ENCODE measurements at places on chromosomes 6 and 20.

- no peak for DNase-seq
Observed at GRCh38 chr6:141321493-141322347, 811.0 kb upstream of the GJE1 start.

DNA sequence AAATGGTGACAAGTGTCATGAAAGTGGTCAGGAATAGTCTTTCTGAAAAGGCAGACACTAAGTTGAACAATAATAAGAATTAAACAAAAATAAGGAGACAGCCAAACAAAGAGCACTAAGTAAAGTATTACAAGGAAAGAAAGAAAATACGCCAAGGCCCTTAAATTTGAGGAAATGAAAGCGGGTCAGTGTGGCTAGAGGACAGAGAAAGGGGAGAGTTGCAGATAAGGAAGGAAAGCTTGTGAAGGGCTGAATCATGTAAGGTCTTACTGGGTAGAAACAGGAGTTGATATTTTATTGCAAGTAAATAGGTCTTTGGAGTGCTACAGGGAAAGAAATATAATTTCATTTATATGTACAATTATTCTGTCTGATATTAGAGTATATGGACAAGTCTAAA lies 732.1 kb downstream of the EPHA7 start:
- DNase-seq = no peak

- peak; percentile 58 for DNase-seq
Observed at GRCh38 chr6:34791701-34792604, at the start of gene BLTP3A. Gene BLTP3A (plus strand): TSS chr6:34792083. CDS start chr6:34792251, 168 bp downstream.

- no peak for DNase-seq
Observed at GRCh38 chr6:84333842-84334241, 106.4 kb upstream of the CEP162 start.

DNA sequence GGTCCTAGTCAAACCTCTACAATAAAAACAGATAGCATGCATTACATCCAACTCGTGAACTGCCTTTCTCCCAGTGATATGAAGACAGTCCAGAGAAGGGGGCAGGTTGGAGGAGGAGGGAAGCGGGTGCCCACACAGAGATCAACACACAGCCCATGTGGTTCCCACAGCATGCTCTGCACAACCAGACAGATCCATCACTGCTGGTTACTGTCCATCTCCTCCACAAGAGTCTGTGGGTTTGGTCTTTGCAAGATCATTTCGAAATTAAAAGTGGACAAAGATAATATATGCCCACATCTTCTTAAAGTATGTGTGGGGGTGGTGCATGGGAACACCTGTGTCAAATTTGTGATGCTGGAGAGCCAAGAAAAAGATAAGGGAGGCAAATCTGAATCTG lies 215.5 kb downstream of the GMDS start:
- no peak for DNase-seq

GRCh38 chr20:47066484-47067270 lies 172.0 kb downstream of the EYA2 start:
- peak; percentile 59 for DNase-seq

DNA sequence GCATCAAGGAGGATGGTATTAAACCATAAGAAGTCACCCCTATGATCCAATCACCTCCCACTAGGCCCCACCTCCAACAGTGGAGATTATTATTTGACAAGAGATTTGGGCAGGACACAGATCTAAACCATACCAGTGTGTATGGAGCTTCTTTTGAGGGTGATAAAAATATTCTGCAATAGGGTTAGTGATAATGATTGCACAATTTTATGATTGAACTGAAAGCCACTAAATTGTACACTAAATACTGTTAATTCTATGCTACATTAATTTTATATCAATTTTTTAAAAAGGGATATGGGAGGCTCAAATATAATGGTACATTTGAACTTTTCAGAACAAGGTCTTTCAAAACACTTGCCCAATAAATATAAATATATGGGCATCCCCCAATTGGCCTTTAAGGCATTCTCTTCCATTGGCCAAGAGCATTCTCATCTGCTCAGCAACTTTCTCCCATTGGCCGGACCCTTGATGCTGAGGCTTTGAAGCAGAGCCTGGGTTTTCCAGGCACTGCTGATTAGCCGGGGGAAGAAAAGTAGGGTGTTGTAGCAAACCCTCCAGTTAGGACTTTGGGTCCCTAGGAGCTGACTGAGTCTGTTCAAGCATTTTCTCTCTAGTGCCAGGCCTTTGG lies 209.9 kb downstream of the LRFN2 start:
- no peak for DNase-seq

DNA sequence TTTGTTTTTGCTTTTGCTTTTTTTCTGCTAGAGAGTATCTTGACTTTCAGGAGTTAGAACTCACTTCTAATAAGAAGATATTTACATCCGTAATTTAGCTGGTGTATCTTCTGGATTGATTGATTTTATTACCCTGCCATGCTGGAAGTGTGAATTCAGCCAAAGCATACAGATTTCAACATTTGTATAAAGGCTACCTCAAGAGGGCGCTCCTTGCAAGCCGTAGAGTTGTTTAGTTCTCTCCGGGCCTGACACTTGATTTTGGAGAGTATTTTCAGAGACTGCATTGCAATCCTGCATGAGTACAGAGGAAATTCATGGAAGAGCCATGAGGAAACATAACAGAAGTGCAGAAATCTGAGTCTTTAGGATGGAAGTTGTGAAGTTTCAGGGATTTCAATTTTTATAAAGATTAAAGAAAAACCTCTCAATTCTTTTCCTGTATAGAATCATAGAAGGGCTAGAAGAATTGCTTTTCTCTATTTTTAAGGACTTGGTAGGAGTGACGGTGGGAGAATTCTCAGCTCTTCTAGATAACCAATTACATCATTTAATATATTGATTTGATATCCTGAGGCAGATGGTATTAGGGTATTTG lies 66.7 kb upstream of the TIAM2 start:
- no peak for DNase-seq

DNA sequence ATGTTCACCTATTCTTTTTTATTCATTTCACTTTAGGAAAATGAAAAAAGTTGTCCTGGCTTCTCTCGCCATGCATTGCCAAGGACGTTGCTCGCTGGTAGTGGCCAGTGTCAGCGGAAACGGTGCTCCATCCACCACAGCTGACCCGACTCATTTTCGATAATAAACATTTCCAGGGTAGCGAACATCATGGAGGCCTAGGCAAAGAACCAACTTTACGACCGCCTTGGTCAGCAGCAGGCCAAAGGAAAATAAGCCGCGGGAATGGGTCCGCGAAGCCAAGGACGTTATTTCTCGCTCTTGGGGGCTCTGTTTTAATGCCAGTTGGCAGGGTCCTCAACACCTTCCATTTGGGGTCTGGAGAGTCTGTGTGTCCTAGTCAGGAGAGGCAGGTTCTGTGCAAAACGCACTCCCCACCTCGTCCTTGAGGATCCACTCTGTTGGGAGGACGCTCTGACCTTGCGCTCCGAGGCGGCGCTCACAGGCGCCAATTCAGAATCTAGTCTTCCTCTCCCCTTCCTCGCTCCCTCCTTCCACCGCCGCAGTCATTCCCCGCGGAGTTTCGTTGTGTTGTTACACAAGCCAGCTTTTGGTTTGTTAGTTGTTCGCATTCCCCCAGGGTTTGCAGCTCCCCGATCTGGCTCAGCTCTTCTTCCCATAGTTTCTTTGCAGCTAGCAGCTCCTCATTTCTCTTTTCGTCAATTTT lies 4.1 kb upstream of the PAX1 start:
- DNase-seq = no peak

- no peak for DNase-seq
Observed at GRCh38 chr20:54534101-54534500, 58.7 kb downstream of the DOK5 start.

- DNase-seq = no peak
Observed at GRCh38 chr6:156699017-156699421, 78.2 kb upstream of the ARID1B start.

GRCh38 chr6:138465007-138465645 lies 34.2 kb downstream of the NHSL1 start:
- peak; percentile 79 for DNase-seq

DNA sequence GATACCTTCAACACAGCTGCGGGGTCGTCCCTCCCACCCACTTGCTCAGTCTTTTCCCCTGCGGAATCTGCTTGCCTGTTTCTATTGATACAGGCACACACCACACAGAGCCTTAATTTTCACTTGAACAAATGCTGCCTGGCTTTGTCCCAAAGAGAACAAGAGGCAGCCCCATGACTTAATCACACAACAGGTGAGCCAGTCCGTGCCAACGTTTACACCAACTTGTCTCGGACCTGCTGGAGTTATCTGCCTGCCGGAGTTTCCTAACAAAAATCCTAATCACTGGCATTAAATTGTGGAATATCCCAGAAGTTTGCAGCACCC lies 186.8 kb upstream of the RREB1 start:
- no peak for DNase-seq

- no peak for DNase-seq
Observed at GRCh38 chr6:157597461-157598312, 216.7 kb downstream of the ZDHHC14 start.

- peak; percentile 79 for DNase-seq
Observed at GRCh38 chr20:45950330-45950646, 15.8 kb downstream of the PCIF1 start.

- DNase-seq = no peak
Observed at GRCh38 chr6:145199961-145200360, 535.4 kb downstream of the EPM2A start.

- DNase-seq = no peak
Observed at GRCh38 chr20:40519918-40520317, 169.1 kb downstream of the MAFB start.

DNA sequence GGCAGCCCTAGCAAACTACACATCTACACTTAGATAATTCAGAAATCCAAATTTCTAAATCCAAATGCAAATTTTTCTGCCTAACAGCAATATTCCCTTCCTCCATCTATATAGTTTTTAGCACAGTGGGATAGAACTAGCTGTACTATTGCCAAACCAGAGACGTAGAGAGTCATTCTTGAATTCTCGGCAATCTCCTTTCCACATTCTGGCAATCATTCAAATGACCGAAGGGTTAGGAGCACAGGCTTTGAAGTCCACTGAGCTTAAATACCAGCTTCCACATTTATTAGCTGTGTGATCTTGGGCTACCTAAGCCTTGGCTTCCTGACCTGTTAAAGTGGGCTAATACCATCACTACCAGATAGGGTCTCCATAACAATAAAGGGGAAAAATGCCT lies 3.1 kb upstream of the RPS12 start:
- no peak for DNase-seq

- DNase-seq = no peak
Observed at GRCh38 chr6:169789146-169789943, 37.9 kb downstream of the ERMARD start.

DNA sequence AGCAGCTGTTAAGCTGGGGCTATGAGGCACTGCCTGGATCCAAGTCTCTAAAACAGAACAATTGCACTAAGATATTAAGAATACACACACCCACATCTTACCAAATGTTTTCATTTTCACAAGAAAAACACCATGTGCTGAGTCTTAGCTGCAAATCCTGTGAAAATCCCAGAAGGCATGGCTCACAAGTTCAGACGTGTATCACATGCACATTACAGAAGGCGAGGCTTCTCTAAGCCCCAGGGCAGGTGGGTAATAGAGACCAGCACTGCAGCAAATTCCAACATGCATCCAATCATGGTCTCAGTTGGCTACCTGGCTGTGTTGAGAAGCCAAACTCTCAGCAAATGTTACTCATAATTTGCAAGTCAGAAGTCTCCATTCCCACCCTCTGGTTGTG lies 16.2 kb upstream of the CST3 start:
- DNase-seq = no peak

DNA sequence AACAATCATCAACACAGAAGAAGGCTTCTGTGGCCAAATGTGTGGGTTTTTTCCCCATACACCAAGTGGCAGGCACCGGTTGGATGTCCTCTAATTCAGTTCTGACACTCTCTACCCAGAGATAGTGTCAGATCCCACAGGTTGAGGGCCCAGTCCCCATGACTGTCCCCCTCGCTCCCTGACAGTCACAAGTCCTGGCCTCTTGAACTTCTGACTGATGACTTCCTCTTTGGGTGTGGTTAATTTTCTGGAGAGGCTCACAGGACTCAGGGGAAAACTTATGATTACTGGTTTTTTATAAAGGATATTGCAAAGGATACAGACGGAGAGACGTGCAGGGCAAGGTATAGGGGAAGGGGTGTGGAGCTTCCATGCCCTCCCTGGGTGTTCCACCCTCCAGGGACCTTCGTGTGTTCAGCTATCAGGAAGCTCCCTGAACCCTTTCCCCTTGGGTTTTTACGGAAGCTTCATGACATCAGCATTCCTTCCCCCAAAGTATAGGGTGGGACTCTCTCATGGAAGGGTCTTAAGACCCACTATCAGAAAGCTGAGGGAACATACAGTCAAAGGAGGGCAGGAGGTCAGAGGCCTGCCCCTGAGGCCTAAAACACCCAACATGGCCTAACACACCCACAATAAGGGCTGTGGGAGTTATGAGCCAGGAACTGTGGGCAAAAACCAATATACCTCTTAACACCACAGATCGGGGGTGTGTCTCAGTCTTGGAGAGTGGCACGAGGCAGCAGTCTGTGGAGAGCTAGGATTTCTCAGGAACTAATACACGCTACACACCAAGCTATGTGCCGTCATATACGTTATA lies 33.3 kb downstream of the FARS2 start:
- no peak for DNase-seq

- no peak for DNase-seq
Observed at GRCh38 chr6:15608396-15608795, 54.4 kb downstream of the DTNBP1 start.

DNA sequence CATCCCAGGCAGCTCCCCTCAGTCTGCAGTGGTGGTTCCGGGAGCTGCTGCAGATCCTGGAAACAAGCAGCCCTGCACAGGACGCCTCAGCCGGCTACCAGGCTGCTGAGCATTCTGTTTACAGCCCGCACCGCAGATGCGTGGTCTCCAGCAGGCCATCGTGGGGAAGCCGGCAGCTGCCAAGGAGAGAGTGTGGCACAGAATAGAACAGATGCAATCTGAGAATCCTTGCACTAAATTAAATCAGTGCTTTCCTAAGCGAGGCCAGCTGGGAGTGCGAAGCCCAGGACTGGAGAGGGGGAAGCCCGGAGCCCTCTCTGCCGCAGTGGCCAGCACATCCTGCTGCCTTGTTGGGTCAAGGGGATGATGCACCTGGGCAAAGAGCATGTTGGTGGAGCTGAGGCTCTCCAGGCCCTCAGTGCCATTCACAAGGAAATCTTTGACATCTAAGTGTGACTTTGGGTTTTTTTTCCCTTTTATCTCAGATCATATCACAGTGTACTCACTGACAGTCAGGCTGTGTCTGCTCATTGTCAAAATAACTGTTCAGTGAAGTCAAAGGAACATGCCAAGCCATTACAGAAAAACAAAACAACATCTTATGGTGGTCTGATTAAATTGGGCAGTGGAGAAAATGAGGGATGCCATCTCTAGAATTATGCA lies 118.1 kb downstream of the SYNDIG1 start:
- no peak for DNase-seq

GRCh38 chr6:73107016-73107415 lies 118.3 kb downstream of the KHDC1L start:
- DNase-seq = no peak

- no peak for DNase-seq
Observed at GRCh38 chr6:156533872-156534524, 243.2 kb upstream of the ARID1B start.

- no peak for DNase-seq
Observed at GRCh38 chr6:46969206-46969605, 47.5 kb upstream of the ADGRF5 start.
